ENCODE measurements at places on chromosomes 7 and 10.
A peak's percentile ranks its signal among the peaks of the same experiment; 100 is the strongest.

DNA sequence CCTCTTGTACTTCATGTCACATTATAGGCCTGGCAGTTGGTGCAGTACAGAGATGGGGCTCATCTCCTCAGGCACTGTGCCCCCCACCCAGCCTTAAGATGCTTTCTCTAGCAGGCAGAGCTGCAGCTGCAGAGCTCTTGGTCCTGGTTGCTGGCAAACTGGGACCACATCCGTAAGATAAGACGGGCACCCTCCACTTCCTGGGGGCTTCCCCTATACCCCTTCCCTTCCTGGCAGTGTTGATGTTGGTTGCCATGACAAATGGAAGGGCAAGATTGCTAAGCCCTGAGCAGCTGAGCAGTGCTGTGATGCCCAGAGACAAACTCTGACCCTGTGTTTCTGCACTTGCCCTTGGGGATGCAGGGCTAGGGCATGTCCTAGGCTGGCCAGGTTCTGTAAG lies 103.4 kb upstream of the ANLN start:
- DNase-seq = no peak

DNA sequence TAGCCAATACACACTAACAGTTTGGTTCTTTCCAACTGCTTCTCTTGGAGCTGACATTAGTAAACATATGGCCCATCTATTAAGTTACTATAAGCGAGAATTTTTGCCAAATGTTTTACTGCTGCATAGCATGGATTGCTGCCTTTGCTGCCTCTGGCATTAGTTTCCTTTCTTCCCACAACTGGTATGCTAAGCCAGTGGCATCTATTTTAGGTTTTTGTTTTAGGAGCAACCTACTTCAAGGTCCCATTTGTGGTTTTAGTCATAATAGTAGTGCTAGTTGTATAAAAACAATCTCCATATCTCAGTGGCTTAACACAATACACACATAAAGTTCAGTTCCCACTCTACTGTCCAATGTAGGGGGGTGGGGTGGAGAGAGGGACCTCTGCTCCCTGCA lies 25.9 kb upstream of the PANK1 start:
- no peak for DNase-seq

GRCh38 chr7:101542527-101543241 lies 86.4 kb downstream of the MYL10 start:
- DNase-seq = peak; percentile 43

DNA sequence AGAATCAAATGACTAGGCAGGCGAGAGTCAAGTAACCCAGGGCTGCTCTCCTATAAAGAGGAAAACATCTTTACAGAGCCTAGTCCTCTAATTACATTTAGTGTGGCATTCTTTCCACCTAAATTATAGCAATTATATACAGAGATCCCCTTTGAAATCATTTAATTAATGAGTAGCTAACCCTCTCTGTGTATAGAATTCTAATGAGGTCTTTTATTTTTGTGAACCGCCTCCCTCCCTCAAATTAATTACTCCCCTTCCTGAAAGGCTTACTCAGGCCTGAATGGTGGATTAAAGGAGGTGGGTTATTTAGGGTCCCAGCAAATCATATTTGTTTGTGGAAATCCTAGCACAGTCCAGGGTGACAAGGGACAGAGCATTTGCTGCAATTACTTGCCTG lies 551.8 kb downstream of the SORCS3 start:
- DNase-seq = no peak

- DNase-seq = no peak
Measured at GRCh38 chr10:30542001-30542894, 87.3 kb downstream of the LYZL2 start.

DNA sequence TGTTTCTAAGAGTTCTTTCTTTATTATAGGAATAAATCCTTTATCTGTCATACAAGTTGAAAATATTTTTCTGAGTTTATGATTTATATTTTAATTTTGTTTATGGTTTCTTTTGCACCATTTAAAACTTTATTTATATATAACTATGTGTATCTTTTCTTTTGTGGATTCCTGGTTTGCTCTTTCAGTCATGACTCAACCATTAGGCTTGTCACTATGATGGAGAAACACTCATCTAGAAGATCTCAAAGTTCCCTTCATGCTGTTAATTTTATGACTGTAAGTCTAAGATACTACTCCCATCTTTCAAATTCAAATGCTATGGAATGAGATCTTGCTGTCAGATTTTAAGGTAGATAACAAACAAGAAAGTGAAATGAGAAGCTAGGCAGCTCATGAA lies 199.5 kb downstream of the INHBA start:
- no peak for DNase-seq

GRCh38 chr10:128016423-128017060 lies 109.6 kb downstream of the PTPRE start:
- DNase-seq = no peak

DNA sequence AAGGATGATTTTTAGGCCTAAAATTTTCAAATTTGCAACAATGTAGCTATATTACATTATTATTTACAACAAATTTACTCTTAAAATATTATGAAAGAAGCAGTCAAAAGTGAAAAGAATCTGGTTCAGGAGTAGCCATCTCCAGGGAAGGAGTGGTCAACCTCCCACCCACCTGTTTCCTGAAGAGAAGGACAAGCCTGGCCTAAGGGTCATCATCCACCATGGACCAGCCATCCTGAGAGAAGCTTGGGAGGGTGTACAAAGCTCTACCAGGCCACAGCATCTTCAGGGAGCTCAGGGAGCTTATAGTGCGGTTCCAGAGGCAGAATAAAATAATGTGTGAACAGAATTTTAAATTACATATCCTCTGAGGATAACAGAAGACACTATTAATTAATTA lies 38.1 kb downstream of the COL1A2 start:
- no peak for DNase-seq

GRCh38 chr10:123035467-123036086 lies 26.8 kb downstream of the ACADSB start:
- no peak for DNase-seq

- no peak for DNase-seq
Measured at GRCh38 chr7:39560997-39561396, 5.2 kb upstream of the YAE1 start.

- no peak for DNase-seq
Measured at GRCh38 chr7:132709971-132710567, 133.8 kb upstream of the PLXNA4 start.

DNA sequence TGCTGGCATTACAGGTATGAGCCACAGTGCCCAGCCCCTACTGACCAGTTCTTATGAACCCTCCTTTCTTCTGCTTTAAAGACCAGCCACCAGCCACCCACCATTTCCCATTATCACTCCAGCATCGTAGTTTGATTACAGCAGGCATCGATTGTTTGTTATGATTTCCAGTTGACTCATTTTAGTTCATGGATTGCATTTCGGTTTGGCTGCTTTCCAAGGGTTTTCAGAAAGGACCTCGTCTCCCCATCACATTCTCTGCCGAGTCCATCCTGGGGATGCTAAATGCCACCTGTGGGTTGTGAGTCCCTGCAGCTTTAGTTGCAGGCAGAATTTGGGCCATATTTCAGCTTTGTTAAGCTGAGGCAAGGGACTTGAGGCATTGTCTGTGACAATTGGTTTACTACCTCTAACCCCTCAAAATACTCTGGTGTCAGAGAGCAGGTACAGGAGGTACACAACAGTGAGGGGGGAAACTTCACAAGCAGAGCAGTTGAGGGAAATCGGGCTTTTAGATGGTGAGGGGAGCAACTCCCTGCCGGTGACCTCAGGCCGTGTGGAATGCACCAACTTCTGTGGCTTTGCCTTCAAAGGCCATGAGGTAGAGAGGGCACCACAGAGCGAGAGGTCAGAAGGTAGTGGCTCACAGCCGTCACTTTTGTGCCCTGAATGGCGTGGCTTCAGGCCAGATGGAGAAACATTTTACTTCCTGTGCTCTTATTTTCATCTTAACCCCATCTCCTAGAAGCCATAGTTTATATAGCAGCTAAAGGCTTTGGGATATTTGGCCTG lies 203.8 kb downstream of the CCDC3 start:
- DNase-seq = no peak
